ENCODE measurements at places on chromosomes 3 and 15.

DNA sequence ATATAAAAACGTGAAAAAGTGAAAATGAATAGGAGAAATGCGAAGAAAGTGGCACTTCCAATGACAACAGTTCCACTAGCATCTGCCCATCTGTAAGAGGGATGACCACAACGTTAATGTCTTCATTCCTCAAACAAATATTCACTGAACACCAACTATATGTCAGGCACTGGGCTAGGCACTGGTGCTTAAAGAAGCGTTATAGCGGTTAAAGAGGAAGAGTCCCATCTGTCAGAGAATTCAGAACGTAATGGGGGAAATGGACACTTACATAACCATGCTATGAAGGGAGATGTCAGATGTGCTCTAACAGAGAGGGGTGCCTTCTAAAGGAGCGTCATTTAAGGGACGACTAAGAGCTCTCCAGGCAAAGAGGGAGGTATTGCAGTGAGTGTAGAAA is 8.2 kb downstream of the RUBCN start:
- no peaks in the 10 kb centered on the region for H3K27me3 ChIP-seq
- H3K27ac ChIP-seq, result no peak overlapping the region
- no peak overlapping the region for H3K4me3 ChIP-seq
- H3K4me1 ChIP-seq, result no peaks in the 10 kb centered on the region
- DNase-seq, result no peak

- H3K4me3 ChIP-seq, result no peak overlapping the region
- H3K27ac ChIP-seq, result no peak overlapping the region
- H3K27me3 ChIP-seq, result no peaks in the 10 kb centered on the region
- no peak for DNase-seq
- H3K36me3 ChIP-seq, result no peaks in the 10 kb centered on the region
Measured at GRCh38 chr3:192805711-192806110, 78.4 kb upstream of the FGF12 start.

GRCh38 chr15:52653431-52653964 is 25.7 kb downstream of the ATOSA start:
- no peaks in the 10 kb centered on the region for H3K27me3 ChIP-seq
- peaks cover 4% of the 10 kb centered on the region for H3K36me3 ChIP-seq
- H3K4me1 ChIP-seq, result peaks cover 5% of the 10 kb centered on the region
- H3K27ac ChIP-seq, result no peak overlapping the region
- DNase-seq, result no peak

DNA sequence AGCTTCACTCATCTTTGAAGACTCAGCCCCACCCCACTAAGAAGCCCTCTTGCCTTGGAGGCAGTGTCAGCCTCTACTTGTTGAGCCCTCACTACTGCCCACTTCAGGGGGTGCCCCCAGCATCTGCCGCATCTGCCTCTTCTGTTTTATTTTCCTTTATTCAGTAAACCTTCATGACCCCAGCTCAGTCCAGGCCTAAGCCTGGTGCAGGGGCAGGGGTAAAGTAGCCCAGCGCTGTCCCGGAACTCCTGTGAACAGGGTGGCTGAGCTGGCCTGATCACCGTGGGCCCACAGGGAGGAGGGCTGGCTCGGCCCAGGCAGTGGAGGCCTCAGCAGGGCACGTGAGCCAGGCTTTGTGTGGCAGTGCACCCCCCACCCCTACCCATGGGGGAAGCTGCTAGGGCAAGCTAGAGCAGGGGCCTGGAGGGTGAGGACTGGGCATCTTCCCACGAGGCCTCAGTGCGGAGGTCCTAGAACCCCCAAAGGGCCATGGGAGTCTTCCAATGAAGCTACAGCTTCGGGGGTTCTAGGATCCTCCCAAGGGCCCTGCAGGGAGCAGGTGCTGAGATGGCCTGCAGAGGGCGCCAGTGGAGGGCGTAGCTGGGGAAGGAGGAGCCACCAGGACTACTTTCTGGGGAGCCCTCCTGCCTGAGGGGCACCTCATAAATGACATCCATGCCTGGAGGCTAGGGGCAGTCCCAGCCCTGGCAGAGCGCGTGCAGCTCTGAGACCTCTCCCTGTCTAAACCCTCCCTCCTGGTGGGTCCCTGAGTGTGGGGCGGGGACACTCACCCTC is 36.0 kb downstream of the TSPAN3 start:
- H3K27me3 ChIP-seq, result no peaks in the 10 kb centered on the region
- H3K4me1 ChIP-seq, result peaks cover 11% of the 10 kb centered on the region

DNA sequence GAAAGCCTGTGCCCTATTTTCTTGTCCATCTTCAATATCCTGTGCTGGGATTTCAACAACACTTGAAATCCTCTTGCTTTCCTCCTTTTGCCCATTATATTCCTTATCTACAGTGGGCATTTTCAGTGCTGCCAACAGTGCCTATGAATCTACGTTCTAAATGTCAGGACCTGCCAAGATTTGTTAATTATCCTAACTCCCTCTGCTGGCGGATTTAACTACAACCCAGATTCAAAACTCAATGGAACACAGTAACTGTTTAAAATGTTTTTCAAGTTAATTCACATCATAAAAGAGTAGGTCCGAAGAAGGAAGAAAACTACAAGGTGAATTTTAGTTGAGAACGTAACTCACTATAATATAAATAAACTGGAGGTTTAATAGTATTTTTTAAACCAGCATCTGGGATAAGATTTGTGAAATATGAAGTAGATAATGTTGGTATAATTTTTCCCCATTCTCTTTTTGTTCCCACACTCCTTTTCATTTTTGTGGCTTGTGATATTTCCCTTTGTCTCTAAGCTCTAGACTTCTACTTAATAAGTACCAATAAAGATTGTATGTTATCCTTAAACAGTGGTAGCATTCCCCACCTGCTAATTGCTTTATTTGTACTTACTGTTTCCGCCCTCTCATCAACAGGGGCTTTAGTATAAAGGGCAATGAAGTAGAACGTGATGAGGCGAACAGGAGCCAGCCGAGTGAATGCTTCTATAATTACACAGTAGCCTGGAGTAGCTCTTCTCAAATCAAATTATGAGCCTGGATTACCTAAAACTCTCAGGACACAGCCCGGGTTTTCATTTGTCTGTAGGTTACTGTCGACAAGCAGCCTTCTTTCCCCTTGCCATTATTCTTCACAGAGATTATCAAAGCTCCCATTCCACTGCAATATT is 302.5 kb upstream of the ATP11B start:
- peak; percentile 31 for DNase-seq
- no peaks in the 10 kb centered on the region for H3K27me3 ChIP-seq
- H3K36me3 ChIP-seq, result no peaks in the 10 kb centered on the region

- H3K27ac ChIP-seq, result no peak overlapping the region
- no peaks in the 10 kb centered on the region for H3K4me1 ChIP-seq
- H3K4me3 ChIP-seq, result no peak overlapping the region
- H3K27me3 ChIP-seq, result peaks cover 7% of the 10 kb centered on the region
Measured at GRCh38 chr15:88876573-88876972, 18.8 kb downstream of the HAPLN3 start.

DNA sequence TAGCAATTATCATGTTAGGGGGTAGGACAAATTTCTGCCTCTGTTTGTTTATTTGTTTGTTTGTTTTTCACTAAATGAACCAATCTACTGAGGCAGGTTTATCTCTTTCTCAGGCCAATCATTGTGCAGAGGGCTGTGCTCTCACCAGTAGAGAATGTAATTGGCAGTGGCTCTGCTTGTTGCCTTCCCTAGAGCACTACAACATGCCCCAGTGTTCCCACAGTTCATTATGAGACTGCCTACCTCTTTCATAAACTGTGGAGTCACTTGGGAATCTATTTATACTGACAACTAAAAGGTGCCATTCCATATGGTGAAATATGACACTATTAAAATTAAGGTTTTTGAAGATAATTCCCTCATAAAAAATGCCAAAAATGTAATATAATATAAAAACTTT is 196.3 kb upstream of the ALCAM start:
- H3K27ac ChIP-seq, result no peak overlapping the region
- DNase-seq, result no peak
- no peaks in the 10 kb centered on the region for H3K27me3 ChIP-seq
- no peaks in the 10 kb centered on the region for H3K4me1 ChIP-seq

- no peak overlapping the region for H3K27ac ChIP-seq
- H3K4me3 ChIP-seq, result peak overlapping the region; percentile 53
- DNase-seq, result peak; percentile 68
- no peaks in the 10 kb centered on the region for H3K36me3 ChIP-seq
- H3K27me3 ChIP-seq, result no peaks in the 10 kb centered on the region
Measured at GRCh38 chr3:129934234-129935123, 40.0 kb upstream of the TRH start.

GRCh38 chr3:159486580-159486979 is 502.1 kb upstream of the IL12A start:
- H3K4me3 ChIP-seq, result no peak overlapping the region
- H3K27ac ChIP-seq, result no peak overlapping the region
- H3K4me1 ChIP-seq, result no peaks in the 10 kb centered on the region
- H3K27me3 ChIP-seq, result no peaks in the 10 kb centered on the region
- no peaks in the 10 kb centered on the region for H3K36me3 ChIP-seq

DNA sequence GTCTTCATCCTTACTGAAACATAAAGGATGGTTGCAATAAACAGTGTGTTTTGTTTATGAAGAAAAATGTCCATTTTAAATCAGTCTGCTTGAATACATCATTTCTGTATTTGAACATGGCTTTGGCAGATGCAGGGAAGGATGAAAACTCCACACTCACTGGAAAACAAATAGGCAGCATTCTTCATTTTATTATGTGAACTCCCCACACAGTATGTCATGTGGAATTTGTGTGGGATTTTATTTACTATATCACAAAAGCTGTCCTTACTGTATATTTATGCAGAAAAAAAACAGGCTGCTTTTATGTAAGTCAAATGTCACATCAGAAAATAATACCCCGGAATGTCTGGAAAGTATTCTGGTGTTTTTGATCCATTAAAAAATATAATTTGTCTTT is 44.1 kb upstream of the TJP1 start:
- peaks cover 6% of the 10 kb centered on the region for H3K27me3 ChIP-seq
- H3K4me3 ChIP-seq, result no peak overlapping the region
- no peak for DNase-seq
- H3K27ac ChIP-seq, result no peak overlapping the region

DNA sequence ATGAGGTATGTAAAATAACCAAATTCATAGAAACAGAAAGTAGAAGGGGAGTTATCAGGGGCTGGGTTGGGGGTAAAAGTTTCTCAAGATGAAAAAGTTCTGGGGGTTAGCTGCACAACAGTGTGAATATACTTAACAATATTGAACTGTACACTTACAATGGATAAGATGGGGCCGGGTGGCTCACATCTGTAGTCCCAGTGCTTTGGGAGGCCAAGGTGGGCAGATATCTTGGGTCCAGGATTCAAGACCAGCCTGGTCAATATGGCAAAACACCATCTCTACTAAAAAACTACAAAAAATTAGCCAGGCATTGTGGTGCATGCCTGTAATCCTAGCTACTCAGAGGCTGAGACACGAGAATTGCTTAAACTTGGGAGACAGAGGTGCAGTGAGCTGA is 274.3 kb downstream of the TJP1 start:
- H3K4me3 ChIP-seq, result no peak overlapping the region
- H3K4me1 ChIP-seq, result no peaks in the 10 kb centered on the region
- DNase-seq, result no peak
- H3K36me3 ChIP-seq, result no peaks in the 10 kb centered on the region

DNA sequence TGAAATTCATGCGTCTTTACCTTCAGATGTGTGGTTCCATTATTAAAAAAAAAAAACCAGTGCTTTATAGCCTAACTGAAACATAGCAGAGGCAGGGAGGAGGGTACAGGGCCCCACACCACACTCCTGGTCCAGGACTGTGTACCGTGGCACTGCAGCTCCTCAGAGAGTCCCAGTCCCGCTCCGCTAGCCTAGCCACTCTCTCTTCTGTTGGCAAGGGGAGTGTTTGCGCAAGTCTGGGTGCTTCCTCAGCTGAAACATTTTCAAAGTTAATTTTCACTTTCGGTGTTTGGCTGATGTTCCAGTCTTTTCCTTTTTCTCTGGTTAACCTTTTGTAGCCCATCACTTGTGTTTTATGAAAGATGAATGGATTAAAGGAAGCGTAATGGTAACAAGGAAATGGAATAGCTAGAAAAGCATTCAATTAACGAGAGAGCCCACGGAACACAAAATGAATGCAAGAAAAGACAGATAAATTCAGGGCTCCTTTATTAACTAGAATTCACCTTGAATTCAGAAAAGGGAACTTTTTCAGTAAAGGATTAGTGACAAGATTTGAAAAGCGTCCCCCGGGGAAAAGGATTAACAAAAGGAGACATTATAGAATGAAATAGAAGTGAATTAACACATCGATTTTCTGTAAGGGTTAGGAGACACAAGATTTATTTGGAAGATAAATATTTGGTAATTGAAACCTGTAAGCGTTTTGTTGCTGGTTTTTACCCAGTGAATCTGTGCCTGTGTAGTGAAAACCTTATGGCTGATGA is 177.0 kb downstream of the CACNA2D3 start:
- H3K4me3 ChIP-seq, result no peak overlapping the region
- peaks cover 43% of the 10 kb centered on the region for H3K27me3 ChIP-seq

DNA sequence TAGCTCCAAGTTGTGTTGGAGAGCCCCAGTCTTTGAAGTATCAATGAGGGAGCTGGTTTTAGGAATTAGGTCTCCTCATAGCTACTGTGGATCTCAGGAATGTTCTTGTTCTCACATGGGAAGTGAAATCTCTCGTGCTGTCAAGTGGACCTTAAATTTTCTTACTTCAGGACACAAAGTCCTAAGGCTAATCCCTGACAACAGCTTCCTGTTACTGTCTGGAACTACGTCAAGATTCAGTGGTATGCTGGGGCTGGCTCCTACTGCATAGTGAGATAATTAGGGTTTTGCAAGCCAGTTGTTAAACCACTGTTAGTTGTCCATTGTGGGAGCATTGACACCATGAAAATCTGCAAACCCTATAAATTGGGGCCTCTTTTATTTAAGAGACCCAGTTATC is 22.8 kb downstream of the MESP1 start:
- no peaks in the 10 kb centered on the region for H3K36me3 ChIP-seq
- H3K4me1 ChIP-seq, result no peaks in the 10 kb centered on the region
- no peak overlapping the region for H3K27ac ChIP-seq
- no peak overlapping the region for H3K4me3 ChIP-seq

- H3K4me1 ChIP-seq, result no peaks in the 10 kb centered on the region
- no peaks in the 10 kb centered on the region for H3K27me3 ChIP-seq
- no peak overlapping the region for H3K4me3 ChIP-seq
- H3K27ac ChIP-seq, result no peak overlapping the region
- no peaks in the 10 kb centered on the region for H3K36me3 ChIP-seq
Measured at GRCh38 chr3:188031121-188031520, 122.8 kb upstream of the LPP start.

GRCh38 chr3:173932624-173933023 is 535.1 kb downstream of the NLGN1 start:
- no peaks in the 10 kb centered on the region for H3K4me1 ChIP-seq
- H3K27ac ChIP-seq, result no peak overlapping the region
- H3K27me3 ChIP-seq, result no peaks in the 10 kb centered on the region
